Renal cortical epithelial cell (primary cell): ENCODE measurements at places on chromosomes 7 and 10. TPM values are rescaled to one million over a fixed set of nuclear protein-coding genes. Genes with fewer than 3 reads are reported as not detected.

GRCh38 chr7:105838627-105839231, 37.7 kb downstream of the ATXN7L1 start:
- peak; percentile 32 for DNase-seq

GRCh38 chr7:12993025-12993424, 305.6 kb downstream of the ARL4A start:
- no peak for DNase-seq

- DNase-seq = no peak
Measured at GRCh38 chr7:46015107-46015868, 94.2 kb upstream of the IGFBP3 start.

- DNase-seq = no peak
Measured at GRCh38 chr7:66523409-66523808, 105.3 kb upstream of the KCTD7 start.

DNA sequence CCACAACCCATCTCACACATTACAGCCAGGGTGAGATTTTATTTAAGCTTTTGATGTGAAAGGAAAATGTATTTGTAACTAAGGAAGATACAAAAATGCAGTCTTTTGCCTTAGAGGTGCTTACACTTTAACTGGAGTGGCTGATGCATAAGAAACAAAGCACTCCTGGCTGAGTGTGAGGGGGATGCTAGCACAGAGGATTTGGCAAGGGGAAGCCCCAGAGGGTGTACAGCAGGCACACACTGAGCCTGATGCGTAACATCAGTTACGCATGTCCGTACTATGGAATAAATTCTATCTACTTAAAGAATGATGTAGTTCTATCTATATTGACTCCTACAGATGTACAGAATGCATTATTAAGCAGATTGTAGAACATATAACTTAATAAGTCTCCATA, 17.8 kb downstream of the GIMAP8 start:
- DNase-seq = no peak

DNA sequence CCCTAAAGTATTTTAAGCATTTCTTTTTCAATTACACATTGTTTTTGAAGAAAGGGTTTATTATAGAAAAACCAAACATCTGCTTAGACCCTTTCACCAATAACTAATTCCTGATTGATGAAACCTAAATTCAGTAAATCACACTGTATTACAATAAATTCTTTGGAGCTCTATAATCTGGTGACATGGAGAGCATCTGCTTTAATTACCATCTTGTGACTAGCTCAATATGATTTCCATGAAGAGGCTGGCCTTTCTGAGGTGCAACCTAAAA, 9.7 kb downstream of the HYCC1 start:
- no peak for DNase-seq

DNA sequence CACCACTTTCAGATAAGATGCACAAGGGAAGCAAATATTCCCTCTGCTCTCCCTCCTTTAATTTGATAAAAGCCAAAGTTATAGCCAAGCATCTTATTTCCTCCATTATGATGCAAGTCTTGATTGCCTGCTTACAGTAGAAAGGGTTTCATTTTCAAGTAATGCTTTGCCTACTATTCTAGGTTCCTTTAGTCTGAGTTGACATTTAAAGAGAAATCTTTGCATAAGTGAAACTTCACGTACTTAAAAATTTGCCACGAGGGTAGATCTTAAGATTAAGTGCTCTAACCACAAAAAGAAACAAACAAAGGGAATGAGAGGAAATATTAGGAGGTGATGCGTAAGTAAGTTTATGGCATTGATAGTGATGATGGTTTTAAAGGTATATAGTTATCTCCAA, 78.1 kb upstream of the VWDE start:
- no peak for DNase-seq

GRCh38 chr10:123269017-123269552, 114.9 kb downstream of the BUB3 start:
- no peak for DNase-seq

- no peak for DNase-seq
Measured at GRCh38 chr10:131934769-131935168, 34.0 kb downstream of the PPP2R2D start.

DNA sequence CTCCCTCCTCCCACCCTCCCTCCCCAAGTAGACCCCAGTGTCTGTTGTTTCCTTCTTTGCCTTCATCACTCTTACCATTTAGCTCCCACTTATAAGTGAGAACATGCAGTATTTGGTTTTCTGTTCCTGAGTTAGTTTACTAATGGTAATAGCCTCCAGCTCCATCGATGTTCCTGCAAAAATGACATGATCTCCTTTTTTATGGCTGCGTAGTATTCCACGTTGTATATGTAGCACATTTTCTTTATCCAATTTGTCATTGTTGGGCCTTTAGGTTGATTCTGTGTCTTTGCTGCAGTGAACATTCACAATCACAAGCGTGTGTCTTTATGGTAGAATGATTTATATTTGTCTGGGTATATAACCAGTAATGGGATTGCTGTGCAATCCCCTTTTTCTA, 51.8 kb upstream of the ARHGAP12 start:
- DNase-seq = no peak

- DNase-seq = peak; percentile 43
Measured at GRCh38 chr7:135601182-135601581, 43.5 kb downstream of the NUP205 start.

DNA sequence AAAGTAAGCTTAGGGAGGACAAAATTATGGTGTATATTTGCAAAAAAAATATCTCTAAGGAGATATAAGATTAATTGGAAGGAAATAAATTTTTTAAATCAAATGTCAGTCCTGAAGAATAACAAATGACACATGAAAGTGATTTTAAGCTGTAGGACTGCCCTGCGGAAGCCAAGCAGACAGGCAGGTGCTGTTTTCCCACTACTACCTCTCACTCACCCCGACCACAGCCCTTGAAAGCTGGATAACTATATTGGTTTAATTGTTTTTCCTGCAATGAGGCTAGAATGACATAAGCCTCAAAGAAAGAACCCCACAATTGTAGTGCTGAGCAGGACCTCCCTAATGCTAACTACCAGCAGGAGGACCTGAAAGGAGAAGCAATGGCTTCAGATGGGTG, 68.6 kb upstream of the VIPR2 start:
- DNase-seq = no peak

GRCh38 chr10:89601728-89602361, 43.2 kb downstream of the PANK1 start:
- DNase-seq = no peak

GRCh38 chr10:11232222-11232961, 214.7 kb downstream of the CELF2 start:
- DNase-seq = no peak

GRCh38 chr10:33416209-33416608, 81.7 kb upstream of the NRP1 start:
- DNase-seq = no peak

DNA sequence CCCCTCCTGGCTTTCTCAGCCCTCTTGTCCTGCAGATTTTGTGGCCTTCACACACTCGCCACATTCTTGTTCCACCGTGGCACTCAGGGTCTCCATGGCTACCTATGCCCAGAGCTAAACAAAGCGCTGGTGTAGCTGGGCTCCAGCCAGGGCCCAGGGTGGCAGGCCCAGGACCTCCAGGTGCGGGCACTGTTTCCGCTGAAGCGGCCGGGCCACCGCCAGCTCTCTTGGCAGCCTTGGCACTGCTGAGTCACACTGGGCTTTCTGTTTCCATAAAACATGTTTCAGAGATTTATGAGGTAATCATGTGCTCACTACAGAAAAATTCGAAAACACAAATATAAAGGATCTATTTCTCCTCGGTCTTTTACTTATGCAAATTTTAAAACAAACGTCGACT, 51.3 kb downstream of the AOC1 start:
- DNase-seq = peak; percentile 75

GRCh38 chr7:134212576-134213546, 85.7 kb downstream of the LRGUK start:
- no peak for DNase-seq

DNA sequence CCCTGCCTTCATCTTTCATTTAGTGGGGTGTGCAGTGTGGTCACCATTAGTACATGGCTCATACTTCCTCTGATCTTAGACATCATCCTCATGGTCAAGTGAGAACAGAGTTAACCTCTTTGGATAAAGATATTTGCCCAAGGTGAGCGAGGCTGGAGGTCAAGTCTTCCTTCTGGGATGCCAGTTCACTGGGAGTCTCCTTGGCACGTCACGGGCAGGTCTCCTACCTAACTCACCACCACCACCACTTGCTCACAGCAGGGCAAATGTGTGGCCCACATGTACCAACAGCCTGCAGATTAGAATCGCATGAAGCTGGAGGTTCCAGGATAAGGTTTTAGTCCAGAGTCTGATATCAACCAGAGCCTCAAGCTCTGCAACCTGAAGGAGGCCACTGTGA, 164.6 kb downstream of the USP6NL start:
- no peak for DNase-seq

- DNase-seq = peak; percentile 2
Measured at GRCh38 chr10:77006836-77007511, 630.6 kb downstream of the KCNMA1 start.

GRCh38 chr7:379456-380138, 89.6 kb downstream of the FOXL3 start:
- DNase-seq = no peak

DNA sequence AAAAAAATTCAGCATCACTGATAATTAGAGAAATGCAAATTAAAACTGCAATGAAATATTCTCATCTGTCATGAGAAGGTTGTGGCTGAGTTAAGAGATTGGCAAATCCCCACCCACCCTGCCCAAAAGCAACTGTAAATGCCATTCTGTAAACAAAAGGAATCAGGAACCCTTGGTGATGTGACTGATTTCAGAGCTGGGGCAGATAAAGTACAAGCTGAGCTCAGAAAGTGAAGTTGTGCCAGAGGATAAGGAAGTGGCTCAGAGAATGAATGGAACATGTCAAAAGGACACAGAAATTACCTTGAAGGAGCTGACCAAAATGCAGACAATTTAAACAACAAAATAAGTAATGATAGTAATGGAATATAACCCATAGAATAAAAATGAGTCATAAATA, 32.7 kb upstream of the ARMS2 start:
- no peak for DNase-seq

GRCh38 chr7:15503603-15504290, 58.1 kb downstream of the AGMO start:
- peak; percentile 18 for DNase-seq

GRCh38 chr10:129790715-129791446, 173.2 kb downstream of the EBF3 start:
- DNase-seq = no peak

GRCh38 chr7:6612819-6613218, 2.6 kb upstream of the ZNF853 start:
- DNase-seq = no peak

GRCh38 chr10:113274176-113274829, 278.6 kb upstream of the HABP2 start:
- no peak for DNase-seq

DNA sequence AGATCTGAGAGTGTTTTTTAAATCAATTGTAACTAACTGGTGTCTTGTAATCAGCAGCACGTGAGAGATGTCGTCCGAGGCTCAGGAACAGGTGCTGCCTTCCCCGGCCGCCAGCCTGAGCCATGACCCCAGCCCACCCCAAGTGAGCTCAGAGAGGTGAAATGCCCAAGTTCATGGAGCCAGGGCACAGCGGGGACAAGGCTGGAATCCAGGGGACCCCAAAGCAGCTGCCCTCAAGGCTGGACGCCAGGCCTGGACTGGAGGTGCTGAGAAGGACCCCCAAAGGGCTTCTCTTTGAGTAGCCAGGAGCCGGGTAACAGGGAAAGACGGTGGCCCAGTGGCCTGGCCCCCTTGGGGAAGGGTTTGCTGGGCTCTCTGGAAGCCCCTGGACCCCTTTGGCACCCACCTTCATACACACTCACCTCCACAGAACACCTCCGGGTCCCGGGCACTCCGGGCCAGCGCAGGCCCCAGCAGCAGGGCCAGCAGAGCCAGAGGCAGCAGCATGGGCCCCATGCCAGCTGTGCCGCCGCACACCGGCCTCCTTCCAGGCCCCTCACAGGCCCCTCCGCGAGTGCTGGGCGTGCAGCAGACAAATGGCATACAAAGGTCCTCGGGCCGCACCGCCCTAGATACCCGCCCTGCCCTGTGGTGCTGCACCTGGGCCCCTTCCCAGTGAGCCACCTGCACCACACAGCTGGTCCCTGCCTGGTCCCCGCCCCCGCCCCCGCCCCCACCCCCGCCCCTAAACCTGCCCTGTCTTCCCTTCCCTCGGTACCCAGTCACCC, 24.0 kb upstream of the CNPY1 start:
- no peak for DNase-seq

- peak; percentile 38 for DNase-seq
Measured at GRCh38 chr7:100556541-100556940, 17.2 kb downstream of the SAP25 start.

GRCh38 chr7:115177103-115177502, 255.2 kb downstream of the MDFIC start:
- DNase-seq = no peak

DNA sequence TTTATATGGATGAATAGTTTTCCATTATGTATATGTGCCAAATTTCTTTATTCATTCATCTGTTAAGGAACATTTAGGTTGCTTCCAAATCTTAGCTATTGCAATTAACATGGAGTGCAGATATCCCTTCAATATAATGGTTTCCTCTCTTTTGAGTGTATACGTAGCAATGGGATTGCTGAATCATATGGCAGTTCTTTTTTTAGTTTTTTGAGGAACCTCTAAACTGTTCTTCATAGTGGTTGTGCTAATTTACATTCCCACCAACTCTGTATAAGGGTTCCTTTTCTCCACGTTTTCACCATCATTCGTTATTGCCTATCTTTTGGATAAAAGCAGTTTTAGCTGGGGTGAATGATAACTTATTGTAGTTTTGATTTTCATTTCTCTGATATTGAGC, 46.5 kb downstream of the FAS start:
- no peak for DNase-seq

DNA sequence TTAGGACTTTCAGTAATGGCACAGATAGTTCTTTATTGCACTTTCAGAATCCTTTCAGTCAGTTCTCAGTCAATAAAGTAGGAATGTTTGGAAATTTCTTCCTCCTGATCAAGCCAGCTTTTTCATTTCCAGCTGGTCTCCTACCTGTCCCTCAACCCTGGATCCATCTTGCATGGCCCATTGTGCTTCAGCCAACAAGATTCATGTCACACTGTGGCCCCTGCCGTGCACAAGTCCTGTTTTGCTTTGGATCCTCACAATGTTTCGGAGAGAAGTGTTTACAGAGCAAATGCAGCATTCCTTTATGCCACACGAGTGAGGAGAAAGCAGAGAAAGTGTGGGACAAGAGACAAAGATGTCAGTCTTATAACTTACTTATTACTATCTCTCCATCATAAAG, 1694.7 kb upstream of the LRRTM3 start:
- no peak for DNase-seq

The TUBAL3 gene
- total RNA-seq = 0.35 and 1.7 TPM in 2 replicates

The KLF14 gene
- total RNA-seq = 0.05 TPM in 1 of 2 replicates, not detected in the other

The FFAR4 gene
- total RNA-seq = not detected in 2 replicates

The STRIP2 gene
- 2.3 and 3.8 TPM in 2 replicates for total RNA-seq

The PALD1 gene
- 1.7 and 2.6 TPM in 2 replicates for total RNA-seq

The GPR158 gene
- total RNA-seq = not detected in 2 replicates

The DYDC2 gene
- total RNA-seq = 0.15 and 0.87 TPM in 2 replicates

The FAM25A gene
- total RNA-seq = not detected in 2 replicates

The TIAL1 gene
- total RNA-seq = 22.9 and 103 TPM in 2 replicates

The INA gene
- total RNA-seq = 1.8 and 5.2 TPM in 2 replicates

The ACTL6B gene
- total RNA-seq = not detected in 2 replicates
